NCI-H1694 (cell line): ENCODE measurements at places on chromosomes 13 and 19.

DNA sequence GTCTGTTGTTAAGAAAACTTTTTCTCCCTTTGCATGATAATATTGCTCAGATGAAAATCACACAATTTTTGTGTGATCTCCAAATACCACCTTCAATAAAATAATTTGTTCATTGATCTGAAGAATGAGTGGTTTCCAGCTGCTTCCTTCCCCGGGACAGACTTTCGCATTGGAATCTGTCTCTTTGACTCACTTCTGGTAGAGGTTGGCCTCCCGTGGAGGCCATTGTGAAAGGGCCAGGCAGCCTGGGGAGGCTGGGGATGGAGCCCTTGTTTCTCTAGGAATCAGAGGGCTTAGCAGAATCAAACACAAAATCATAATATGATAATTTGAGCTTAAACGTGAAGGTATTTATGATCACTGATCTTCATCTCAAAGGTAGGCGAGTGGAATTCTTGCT is 135.0 kb upstream of the ZNF536 start:
- DNase-seq = no peak

DNA sequence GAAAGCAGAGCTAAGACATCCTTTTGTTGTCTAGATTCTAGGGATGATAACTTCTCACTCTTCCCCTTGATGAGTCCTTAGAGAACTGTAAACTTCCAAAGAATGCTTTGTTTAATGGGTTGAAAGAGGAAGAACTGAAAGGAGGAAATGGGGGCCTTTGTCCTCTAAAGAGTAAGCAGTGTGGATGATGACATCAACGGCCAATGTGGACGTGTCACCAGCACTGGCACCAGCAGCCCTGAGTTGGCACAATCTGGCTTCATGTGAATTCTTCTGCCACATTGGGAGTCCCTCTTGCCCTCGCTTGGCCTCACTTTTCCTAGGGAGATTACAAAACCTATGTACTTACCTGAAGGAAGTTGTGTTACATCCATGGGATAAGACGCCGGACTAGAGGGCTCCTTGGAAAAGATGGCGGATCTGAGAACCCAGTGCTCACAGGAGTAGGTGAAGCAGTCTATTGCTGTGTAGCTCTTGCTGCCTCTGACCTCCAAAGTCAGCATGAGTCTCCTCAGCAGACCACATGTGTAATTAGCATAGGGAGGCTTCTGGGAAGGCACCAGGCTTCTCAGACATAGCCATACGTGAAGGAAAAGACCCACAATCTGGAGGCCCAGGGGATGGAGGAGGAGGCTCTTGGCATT is 62.8 kb downstream of the RGCC start:
- no peak for DNase-seq

DNA sequence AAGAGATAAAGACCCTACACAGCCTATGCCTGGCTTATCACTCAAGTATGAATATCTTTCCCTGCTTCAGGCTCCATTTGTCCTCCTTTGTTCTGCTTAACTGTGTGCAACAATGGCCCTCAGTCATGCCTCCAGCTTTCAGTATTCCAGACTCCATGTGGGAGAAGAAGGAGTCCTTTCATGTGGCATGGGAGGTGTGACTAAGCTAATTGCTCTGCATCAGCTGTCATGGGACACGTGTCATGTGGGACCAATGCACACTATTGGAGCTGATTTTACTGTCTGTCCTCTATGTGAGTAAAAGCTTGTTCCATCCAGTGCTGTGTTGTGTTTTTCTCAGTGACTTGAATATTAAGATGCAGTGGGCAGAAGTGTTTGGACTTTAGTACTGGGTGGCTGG is 1198.3 kb downstream of the OLFM4 start:
- no peak for DNase-seq

DNA sequence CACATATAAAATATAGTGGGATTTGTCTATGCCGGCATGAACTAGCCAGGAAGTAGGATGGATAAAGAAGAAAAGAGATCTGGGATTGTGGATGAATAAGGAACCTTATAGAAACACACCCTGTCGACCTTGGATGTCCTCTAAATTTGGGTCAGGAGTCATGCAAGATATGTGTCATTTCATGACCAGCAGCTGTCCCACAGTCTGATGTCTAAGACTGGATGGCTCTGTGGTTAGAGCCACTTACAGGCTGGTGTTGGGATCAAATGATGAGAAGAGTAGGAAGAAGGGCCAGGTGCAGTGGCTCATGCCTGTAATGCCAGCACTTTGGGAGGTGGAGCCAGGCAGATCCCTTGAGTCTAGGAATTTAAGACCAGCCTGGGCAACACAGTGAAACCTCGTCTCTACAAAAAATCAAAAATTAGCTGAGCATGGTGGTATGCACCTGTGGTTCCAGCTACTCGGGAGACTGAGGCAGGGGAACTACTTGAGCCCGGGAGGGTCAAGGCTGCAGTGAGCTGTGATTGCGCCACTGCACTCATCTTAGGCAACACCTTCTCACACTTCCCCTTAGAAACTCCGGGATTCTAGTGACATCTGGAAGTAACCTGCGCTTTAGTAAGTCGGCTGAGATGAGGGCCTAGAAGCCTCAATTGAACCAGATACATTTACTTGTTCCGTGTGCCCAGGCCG is 30.8 kb downstream of the TMED1 start:
- no peak for DNase-seq

- DNase-seq = no peak
These were observed 1.1 kb downstream of the ARHGAP35 start for GRCh38 chr19:46861691-46862502.

DNA sequence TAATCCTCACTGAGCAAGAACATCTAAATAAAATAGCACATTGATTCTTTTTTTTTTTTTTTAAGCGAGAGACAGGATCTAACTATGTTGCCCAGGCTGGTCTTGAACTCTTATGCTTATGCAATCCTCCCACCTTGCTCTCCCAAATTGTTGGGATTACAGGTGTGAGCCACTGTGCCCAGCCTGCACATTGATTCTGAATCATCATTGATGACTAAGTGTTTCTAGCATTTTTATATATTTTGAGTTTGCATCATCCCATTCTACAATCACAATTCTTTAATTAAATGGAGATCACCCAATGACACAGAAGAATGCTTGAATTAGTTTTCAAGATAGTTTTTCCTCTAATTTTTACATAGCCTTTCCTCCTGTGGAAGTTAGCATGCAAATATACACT is 354.1 kb downstream of the KLF5 start:
- DNase-seq = no peak

DNA sequence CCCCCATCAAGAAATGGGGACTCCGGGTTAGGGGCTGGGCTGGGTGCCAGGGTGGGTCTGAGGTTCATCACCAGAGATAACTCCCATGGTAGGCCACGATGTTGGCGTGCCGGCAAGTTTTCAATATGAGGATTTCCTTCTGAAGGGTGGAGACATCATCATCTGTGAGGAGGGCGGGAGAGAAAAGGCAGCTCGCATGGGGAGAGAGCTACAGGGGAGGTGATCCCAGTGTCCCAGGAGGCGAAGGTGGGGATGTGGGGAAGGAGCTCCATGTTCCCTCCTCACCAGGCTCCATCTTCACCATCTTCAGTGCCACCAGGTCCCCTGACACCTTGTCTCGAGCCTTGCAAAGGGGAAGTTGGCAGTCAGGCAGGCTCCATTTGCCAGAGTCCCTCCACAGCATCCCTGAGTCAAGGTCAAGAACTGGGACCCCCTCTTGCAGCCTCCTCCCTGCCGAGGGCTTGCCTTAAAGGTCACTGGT is 430 bp downstream of the MAP4K1 start:
- DNase-seq = no peak

GRCh38 chr13:48873081-48873480 is 102.6 kb upstream of the FNDC3A start:
- no peak for DNase-seq

- DNase-seq = no peak
These were observed 1.1 kb downstream of the PPP1R12C start for GRCh38 chr19:55116232-55116858.

DNA sequence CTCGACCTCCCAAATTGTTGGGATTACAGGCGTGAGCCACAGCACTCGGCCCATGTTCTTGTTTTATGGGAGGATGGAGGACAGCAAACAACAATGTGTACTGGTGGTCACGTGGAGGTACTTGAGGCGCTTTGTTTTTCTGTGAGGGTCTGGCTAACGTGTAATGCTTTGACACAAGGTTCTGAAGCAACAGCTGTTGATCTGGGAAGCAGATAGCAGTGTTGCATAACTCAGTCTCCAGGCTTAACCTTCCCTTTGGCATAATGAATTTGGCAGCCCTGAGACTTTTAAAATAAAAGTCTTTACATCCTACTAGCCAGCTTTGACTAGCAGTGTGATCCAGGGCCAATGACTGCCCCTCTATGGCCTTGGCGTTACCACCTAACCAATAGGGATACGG is 6.9 kb upstream of the ZNF580 start:
- no peak for DNase-seq

- DNase-seq = peak; percentile 2
These were observed 21.0 kb downstream of the EPSTI1 start for GRCh38 chr13:42970824-42971690.

DNA sequence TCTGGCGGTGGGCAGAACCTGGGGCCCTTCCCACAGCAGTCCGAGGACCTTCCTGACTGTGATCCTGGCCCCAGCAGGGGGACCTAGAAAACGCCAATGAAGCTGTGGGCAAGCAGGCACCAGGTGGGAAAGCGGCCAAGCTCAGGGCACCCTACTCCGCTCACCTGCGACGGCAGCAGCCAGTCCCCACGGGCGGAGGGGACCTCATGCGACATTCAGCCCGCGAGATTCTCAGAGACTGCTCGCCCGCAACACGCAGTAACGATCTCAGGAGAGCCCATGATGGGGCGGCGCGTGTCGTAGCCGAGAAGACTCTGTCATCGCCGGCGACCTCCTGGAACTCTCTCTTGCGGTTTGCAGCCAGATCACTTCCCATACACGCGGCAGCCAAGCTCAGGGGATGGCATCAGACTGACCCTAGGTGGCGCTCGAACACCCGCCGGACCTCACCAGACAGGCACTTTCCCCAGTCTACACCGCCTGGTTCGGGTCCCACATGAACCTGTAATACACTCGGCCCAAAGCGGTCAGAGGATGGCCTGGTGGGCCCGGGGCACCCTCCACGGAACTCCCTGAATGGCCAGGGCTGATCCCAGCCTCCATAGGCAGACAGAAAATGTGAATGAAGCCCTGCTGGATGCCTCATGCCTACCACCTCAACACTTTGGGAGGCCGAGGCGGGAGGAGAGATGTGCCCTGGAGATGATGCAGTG is 26.5 kb downstream of the MAN2B1 start:
- peak; percentile 28 for DNase-seq

GRCh38 chr19:6521718-6522646 is 8.8 kb upstream of the TNFSF9 start:
- no peak for DNase-seq
